ENCODE measurements at places on chromosomes 6 and 20.
A peak's percentile ranks its signal among the peaks of the same experiment; 100 is the strongest.

DNA sequence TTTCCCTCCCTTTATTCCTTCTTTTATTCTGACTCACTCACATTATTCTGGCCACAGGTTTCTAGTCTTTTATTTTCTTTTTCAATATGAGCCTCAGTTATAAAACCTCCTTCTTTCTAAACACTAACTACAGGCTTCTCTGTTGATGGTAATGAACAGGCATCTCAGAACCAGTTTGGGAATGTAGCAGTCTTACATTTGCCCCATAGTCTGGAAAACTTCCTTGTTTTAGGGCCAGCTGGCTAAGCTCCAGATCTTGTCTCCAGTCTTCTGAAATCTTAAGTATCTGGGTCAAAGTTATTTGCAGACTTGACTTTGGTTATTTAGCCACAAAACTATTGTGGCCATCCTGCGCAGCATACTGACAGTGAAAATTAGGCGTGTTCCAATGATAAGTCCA, 97.0 kb upstream of the MAN1A1 start:
- peak; percentile 3 for DNase-seq

GRCh38 chr6:4612636-4613171, 163.5 kb upstream of the CDYL start:
- no peak for DNase-seq

- peak; percentile 90 for DNase-seq
Observed at GRCh38 chr20:31835977-31836852, 9.2 kb downstream of the FOXS1 start.

DNA sequence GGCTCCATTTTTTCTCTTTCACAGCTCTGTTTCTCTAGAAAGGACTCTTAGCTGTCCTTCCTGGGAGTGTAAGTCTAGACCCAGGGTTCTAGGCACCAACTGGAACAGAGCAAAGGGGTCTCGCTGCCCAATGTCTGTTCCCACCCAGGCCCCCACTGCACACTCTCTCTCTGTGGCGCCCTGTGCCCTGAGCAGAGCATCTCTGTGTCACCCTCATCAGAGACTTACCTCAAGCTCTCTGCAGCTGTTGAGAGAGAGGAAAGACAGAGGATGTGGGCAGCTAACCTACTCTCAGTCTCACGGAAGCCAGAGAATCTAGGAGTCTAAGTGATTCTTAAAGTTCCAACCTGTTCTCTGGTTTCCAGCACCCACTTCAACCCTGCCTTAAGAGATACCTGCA, 9.5 kb downstream of the NCR2 start:
- DNase-seq: no peak

DNA sequence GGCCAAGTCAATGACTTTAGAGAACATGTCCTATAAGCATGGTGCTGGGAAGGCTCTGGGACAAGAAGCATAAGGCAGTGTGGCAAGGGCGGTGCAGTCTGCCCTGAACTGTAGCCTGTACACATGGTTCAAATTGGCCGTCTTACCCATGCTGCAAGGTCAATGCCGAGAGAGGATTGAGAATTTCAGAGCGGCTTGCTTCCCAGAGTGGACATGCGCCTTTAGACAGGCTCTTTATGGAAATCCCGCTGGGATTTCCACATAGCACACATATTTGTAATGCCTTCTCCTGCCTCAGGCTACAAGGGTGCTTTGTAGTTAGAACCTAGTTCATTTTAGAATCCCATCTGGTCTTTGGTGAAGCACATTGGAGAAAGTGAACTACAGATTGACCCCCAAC, 36.1 kb upstream of the CEP162 start:
- no peak for DNase-seq

- DNase-seq: no peak
Observed at GRCh38 chr6:166758136-166758704, 131.2 kb upstream of the RPS6KA2 start.

DNA sequence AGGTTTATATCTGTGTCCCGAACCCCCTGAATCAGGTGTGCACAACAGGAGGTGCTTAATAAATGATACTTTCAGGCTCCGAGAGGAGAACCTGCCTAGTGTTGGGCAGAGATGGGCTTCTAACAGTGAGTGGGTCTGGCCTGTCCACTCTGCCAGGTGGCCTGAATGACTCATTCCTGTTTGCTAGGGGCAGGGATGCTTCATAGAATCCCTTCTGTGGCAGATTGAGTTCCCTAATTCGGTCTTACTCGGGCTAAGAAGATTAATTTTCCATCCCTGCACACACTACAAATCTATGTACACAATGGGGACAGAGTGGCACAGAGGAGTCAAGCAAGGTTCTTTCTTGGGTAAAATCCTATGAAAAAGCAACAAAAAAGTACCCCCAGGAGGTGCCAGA, 19.8 kb downstream of the SDC4 start:
- DNase-seq: no peak

DNA sequence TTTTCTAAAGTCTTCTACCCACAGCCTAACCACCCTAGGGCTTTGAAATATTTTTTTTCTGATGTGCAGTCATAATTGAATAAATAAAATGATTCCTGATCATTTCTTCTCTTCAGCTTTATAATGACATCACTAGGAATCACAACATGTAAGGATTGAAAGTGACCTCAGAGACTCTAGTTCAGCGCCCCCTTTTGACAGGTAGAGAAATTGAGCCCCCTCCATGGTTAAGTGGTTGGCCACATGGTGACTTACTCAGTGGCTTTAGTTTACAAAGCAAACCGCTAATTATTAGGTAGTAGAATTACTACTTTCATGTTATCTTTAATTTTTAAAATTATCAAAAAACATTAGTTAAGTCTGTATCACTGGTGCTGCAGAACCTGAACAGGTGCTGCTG, 13.3 kb upstream of the SLC2A12 start:
- DNase-seq: no peak

DNA sequence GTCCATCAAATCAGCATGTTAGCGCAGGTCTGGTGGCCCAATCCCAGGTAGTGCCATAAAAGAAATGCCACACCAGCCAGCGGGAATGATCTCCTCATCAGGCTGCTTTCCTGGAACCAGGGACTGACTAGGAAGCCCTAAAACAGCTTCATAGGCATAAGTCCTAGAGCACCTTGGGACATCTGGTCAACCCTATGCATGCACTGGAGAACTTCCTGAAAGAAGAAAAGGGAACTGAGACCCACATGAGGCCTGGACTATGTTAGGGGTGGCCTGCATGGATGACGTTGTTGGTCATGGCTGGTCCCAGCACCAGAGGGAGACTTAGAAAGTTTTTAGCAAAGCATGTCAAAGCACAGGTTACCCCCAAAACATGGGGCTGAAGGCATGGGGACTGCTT, 7.6 kb upstream of the KCNK16 start:
- no peak for DNase-seq

GRCh38 chr6:116933485-116933884, 56.4 kb downstream of the RFX6 start:
- DNase-seq: no peak

DNA sequence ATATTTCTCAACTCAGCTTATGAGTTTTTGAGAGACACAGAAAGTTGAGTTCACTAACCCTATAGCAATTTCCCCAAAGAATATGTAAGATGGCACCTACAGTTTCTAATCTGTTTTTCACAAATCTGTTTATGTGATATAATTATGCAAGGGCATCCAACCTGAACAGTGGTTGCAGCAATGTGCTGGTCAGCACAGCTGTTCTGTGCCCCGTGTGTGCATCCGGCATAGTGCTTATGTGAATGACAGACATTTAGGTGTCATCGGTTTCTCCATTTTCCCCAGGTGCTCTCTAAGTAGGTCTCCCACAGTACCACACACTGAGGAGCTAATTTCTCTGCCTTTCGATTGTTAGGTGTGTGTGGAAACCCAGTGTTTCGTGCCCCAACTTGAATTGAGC, 7.7 kb upstream of the BACH2 start:
- DNase-seq: no peak

DNA sequence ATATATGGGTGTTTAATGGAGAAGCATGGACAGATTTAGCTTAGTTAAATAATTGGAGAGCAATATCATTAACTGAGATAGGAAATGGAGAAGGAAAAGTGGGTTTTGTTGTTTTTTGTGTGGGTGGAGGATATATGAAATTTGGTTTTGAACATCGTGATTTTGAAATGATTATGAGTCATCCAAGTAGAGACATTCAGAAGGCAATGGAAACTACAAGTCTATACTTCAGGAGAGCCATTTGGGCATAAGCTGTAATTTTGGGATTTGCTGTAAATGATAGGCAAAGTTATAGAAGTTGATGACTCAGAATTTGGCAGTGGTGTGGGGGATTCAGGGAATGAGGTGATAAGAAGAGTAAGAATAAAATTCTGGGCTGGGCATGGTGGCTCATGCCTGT, 27.4 kb upstream of the FAM135A start:
- DNase-seq: no peak

DNA sequence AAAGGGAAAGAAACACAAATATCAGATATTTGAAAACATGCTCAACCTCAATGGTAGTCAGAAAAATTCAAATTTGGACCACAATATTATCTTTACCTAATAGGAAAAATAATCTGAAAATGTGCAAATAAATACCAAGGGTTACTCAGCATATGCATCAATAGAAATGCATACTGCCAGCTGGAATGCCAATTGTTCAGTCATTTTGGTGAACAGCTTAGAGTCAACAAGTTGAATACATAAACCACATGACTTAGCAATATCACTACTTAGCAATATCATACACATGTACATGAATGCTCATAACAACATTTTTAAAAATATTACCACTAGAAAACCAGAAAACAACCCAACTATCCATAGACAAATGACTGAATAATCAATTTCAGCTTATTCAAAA, 212.7 kb downstream of the PTPRK start:
- no peak for DNase-seq

- no peak for DNase-seq
Observed at GRCh38 chr20:50017576-50018248, 34.9 kb downstream of the SNAI1 start.

GRCh38 chr6:44800784-44801592, 413.5 kb downstream of the CDC5L start:
- DNase-seq: no peak

DNA sequence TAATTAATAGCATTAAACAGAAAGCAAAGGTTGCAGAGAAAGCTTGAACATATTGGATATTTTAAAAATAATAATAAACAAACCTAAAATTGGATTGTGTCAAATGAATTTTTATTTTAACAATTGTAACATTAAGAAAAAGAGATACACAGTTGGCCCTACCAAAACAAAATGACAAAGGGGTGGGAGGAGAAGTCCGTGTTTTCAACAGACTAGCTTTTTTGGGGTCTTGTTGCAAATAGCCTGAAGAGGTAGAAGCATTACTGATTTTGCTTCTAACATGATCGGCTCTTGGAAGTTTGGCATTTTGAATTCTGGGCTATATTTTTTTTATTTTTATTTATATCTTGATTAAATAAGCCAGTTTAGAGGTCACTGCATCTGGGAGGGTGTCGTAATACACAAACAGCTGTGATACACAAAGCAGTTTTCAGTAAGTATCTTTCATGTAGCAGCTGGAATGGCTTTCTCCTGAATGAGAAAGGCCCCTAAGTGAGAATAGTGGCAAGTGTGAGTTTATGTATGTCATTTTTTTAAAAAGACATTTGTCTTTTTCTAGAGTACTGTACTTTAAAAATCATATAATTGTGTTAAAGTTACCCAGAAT, 85.5 kb upstream of the ZNF217 start:
- no peak for DNase-seq

DNA sequence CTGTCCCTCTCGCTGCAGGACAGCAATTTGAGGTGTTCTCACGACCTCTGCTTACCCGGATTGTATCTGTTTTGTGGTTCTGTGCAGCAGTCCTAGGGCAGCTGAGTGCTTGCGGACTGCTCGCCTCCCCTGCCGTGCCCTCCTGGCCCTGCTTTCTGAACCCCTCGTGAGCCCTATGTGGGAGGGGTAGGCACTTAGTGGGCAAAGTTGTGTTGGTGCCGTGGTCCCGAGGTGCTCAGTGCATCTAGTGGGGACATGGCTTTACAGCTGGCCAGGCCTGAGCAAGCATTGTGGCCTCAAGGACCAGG, 5.2 kb downstream of the TMEM181 start:
- no peak for DNase-seq

DNA sequence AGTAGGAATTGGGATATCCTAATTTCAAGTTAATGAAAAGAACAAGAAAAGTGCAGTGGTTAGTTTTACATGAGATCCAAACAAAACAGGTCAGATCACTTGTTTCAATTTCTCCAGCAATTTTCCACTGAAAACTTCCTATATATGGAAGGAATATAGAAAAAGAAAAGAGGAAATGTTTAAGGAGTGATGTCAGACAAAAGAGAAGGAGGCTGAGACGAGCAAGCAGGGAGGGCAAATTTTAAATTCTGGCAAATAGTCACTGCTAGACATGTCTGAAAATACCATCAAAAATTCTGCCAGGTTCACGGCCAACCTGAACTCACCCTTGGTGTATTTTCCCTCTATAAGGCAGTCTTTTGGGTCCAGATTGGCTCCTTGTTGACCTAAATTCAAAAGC, 9.5 kb upstream of the NUP153 start:
- no peak for DNase-seq

DNA sequence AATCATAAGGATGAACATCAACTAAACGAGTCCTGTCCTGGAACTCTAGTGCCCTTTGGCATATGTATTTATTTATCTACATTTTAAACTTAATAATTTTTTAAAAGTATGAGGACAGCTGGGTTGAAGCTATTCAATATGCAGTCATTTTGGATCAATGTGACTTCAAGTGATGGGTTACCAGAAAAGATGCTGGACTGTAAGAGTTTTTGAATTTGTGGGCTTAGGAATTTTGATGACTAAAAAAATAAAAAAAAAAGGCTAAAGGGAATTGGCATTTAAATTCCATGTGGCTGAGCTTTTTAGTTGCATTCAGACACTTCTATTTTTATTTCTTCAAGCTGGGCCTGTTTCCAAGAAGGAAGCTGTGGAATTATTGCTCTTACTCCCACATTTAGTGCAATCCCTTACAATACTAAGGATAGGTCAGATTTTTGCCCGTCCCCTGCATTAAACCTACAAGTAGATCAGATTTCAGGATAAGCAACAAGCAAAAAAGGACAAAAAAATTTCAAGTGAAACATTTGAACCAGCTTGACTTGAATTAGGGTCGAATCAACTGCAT, 704.2 kb upstream of the CITED2 start:
- peak; percentile 16 for DNase-seq

DNA sequence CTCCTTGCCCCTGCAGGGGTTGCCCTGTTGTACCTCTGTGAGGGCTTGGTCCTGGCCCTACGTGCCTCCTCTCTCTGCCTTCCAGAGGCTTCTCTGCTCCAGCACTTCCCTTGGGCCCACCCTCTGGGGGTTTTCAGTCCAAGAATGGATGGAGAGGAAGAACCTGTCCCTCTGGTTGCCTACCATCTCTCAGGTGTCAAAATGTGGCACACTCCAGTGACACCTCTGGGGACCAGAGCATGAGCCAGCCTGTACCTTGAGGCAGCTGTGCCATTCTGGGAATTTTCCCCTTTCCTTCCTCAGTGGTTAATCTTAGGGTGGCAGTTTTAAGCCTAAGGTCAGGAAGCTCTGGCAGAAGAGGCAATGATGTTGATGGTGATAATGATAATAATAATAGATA, 115.2 kb upstream of the ARMC2 start:
- DNase-seq: no peak
